HFFc6 (cell line): ENCODE measurements at places on chromosomes 16 and 17. TPM values are rescaled to one million over a fixed set of nuclear protein-coding genes. Genes with fewer than 3 reads are reported as not detected.

- peaks cover 9% of the 10 kb centered on the region for H3K27me3 ChIP-seq
- no peak overlapping the region for H3K27ac ChIP-seq
- no peak overlapping the region for H3K4me3 ChIP-seq
- DNase-seq = no peak
- peaks cover 5% of the 10 kb centered on the region; the same call in 1 of the 2 replicates for H3K4me1 ChIP-seq
Observed at GRCh38 chr16:88905563-88905962, 39.1 kb upstream of the PABPN1L start.

- peaks cover 4% of the 10 kb centered on the region for H3K27me3 ChIP-seq
- H3K36me3 ChIP-seq = no peaks in the 10 kb centered on the region
- H3K4me1 ChIP-seq = peaks cover 40% of the 10 kb centered on the region
Observed at GRCh38 chr16:25038239-25038954, 23.2 kb upstream of the ARHGAP17 start.

DNA sequence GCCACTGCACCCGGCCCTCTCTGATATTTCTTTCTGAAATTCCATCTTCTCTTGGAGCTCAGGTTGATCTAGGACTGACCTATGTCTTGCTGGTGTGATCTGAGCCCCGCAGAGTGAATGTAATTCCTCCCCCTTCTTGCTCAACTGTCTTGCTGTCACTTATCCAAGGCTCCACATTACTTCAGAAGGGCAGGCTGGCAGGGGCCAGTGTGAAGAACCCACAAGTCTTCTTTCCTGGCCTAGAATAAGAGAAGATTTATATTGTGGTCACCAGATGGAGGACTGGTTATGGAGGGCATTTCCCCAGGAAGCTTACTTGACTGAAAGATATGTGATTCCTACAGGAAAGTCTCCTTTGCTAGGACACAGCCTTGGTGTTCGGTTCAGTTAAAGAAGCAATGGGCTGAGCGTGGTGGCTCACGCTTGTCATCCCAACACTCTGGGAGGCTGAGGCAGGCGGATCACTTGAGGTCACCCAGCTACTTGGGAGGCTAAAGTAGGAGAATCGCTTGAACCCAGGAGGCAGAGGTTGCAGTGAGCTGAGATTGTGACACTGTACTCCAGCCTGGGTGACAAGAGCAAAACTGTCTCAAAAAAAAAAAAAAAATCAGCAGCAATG, 13.4 kb downstream of the ITGAL start:
- no peak overlapping the region for H3K4me3 ChIP-seq
- no peak overlapping the region for H3K27ac ChIP-seq
- no peak for DNase-seq
- peaks cover 5% of the 10 kb centered on the region; the same call in 1 of the 2 replicates for H3K4me1 ChIP-seq
- H3K27me3 ChIP-seq = peaks cover 19% of the 10 kb centered on the region

GRCh38 chr16:89202422-89203215, 2.3 kb upstream of the SLC22A31 start:
- H3K27me3 ChIP-seq = peaks cover 27% of the 10 kb centered on the region
- H3K4me3 ChIP-seq = no peak overlapping the region
- peaks cover 8% of the 10 kb centered on the region for H3K36me3 ChIP-seq
- DNase-seq = no peak
- H3K27ac ChIP-seq = no peak overlapping the region

- no peak overlapping the region for H3K27ac ChIP-seq
- no peaks in the 10 kb centered on the region for H3K36me3 ChIP-seq
- H3K4me1 ChIP-seq = no peaks in the 10 kb centered on the region
- no peak overlapping the region for H3K4me3 ChIP-seq
Observed at GRCh38 chr16:57578521-57579360, 36.3 kb downstream of the ADGRG5 start.

The ELMO3 gene
- 0.87 to 1.3 TPM (median 1.1 TPM) in 3 replicates for total RNA-seq

The CSH1 gene
- not detected in 3 replicates for total RNA-seq

The HBA2 gene
- not detected in 3 replicates for total RNA-seq

The AOC2 gene
- 0.45 to 0.78 TPM (median 0.47 TPM) in 3 replicates for total RNA-seq
